ENCODE measurements at places on chromosomes 2 and 18. TPM values are rescaled to one million over a fixed set of nuclear protein-coding genes. Genes with fewer than 3 reads are reported as not detected.
A peak's percentile ranks its signal among the peaks of the same experiment; 100 is the strongest.

The HOXD13 gene
- total RNA-seq: not detected

The RFTN2 gene
- not detected for total RNA-seq

The IL1RL1 gene
- total RNA-seq: not detected

The ALK gene
- not detected for total RNA-seq

The SLC11A1 gene
- 6.5 TPM for total RNA-seq

The PKP4 gene
- 13.3 TPM for total RNA-seq

The RAPGEF4 gene
- not detected for total RNA-seq

The CAPN14 gene
- total RNA-seq: 6.0 TPM

DNA sequence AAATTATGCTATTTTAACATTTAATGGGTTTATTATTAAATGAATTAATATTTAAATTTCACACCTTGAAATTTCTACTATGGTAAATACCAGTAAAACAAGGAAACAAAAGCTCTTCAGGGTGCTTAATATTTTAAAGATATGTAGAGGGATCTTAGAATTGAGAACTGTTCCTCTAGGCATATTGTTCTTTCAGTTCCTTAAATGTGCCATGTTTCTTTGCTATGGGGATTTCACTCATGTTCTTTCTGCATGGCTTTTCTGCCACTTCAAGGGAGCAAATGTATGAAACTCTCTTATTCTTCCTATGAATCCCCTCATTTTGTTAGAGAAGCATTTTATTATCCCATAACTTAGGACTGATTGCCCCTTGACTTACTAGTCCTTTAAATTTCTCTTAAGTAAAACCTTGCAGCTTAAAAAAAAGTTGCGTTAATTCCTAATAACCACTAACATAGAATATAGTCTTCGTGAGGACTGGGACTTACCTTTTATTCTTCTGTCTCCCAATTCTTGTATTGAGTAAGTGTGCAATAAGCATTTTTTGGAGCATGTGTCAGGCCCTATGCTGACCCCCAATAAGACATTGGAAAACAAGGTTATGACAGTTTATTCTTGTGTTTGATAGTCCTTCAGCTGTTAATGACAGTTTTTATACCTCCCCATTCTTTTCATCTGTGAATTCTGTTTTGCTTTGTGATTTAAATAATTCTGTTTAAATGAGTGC lies 95.7 kb downstream of the BIRC6 start:
- DNase-seq: no peak

DNA sequence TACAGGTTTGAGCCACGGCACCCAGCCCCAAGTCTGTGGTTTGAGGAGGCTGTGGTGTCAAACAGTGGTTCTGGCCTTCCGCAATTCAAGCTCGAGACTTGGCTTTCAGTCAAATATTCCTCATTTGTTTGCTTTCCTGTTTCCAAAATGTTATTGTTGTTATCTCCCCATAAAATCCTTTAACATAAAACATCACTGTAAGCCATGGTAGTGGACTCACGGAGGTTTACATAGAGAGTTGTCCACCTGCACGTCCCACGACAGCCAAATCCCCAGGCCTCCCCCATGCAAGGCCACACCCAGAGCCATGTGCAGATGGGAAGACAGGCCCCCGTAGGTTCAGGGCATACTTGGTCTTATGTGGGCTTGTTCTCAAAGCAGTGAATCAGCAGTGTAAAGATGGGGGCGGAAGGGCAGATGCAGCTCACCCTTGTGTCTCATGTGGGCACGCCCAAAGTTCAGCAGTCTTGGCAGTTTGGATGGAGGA lies 18.9 kb upstream of the ST3GAL5 start:
- DNase-seq: no peak

GRCh38 chr18:58158008-58158407 lies 114.0 kb downstream of the NEDD4L start:
- no peak for DNase-seq

DNA sequence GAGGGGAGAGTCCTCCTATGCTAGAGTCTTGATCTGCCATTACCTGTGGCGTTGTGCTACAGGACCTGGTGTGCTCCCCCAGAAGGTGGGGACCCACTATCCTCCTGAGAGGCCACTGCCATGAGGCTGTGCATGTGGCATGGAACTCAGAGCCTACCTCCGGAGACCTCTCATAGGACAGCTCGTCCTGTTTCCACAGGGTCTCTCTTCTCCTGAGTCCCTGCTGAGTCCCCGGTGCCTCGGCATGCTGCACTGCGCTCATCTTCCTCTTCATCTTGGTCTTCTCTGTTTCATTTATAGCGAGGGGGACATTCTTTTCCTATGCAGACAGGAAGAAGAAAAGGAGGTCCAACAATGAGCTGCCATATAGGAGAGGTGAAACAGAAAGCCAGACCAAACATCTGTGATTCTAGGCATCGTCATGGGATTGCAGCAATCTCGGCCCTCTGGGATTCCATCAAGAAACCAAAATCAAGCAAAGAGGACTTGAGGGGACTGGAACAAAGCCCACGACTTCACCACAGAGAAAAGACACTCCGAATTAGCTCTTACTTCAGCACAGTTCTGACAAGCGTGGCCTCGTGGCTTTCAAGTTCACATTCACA lies 83.7 kb downstream of the KCNF1 start:
- no peak for DNase-seq

- DNase-seq: no peak
These were observed 426.0 kb downstream of the CDH2 start for GRCh38 chr18:27750923-27751322.

- DNase-seq: no peak
These were observed 394.4 kb downstream of the FIGN start for GRCh38 chr2:163341426-163341825.

DNA sequence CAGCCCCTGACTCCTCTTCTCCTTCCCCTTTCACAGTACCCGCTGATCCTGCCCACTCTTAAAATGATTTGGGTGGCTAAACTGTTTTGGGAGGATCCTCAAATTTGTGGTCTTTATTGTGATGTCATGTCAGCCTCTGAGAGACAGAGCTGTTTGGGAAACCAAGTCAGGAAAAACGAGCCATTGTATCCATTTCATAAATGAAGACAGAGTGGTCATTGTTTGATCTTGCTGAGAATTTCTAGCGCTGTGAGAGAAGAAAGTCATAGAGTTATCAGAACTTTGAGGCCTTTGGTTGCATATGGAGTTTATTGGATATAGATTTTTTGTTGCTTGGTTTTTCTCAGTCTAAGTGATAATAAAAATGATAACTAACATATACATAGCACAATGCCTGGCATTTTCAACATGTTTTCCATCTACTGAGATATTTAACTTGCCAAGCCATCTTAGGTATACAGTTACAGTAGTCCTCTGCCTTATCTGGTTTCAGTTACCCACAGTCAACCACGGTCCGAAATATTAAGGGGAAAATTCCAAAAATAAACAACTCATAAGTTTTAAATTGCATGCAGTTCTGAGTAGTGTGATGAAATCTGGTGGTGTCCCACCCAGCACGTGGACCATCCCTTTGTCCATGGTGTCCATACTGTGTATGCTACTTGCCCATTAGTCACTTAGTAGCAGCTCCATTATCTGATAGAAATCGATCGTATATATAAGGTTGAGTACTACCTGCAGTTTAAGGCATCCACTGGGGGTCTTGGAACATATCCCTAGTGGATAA lies 105.0 kb upstream of the RASGRP3 start:
- no peak for DNase-seq

DNA sequence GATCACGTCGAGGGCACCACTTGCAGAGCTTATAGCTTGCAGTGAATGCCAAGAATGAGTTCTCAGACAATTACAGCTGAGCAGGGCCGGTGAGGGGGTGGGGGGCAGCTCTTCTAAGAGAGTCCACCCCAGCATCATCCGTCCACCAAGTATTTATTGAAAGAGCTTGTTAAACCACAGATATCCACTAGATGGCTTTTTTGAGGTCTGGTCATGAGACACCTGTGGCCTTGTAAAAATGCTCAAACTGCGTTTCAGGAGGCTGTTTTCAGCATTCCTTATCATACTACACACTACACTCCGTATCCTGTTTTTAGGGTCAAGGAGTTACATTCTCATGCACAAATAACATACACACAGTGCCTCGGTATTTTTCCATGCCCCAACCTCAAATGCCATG lies 51.5 kb downstream of the DNAJC10 start:
- DNase-seq: no peak

- peak; percentile 10 for DNase-seq
These were observed 27.8 kb downstream of the MBD5 start for GRCh38 chr2:148048475-148049221.

- DNase-seq: no peak
These were observed 529.6 kb downstream of the NR4A2 start for GRCh38 chr2:155802888-155803287.

GRCh38 chr18:46366751-46367376 lies 262.7 kb downstream of the HAUS1 start:
- DNase-seq: no peak

GRCh38 chr2:234488913-234489451 lies 7.9 kb downstream of the ARL4C start:
- peak; percentile 55 for DNase-seq

DNA sequence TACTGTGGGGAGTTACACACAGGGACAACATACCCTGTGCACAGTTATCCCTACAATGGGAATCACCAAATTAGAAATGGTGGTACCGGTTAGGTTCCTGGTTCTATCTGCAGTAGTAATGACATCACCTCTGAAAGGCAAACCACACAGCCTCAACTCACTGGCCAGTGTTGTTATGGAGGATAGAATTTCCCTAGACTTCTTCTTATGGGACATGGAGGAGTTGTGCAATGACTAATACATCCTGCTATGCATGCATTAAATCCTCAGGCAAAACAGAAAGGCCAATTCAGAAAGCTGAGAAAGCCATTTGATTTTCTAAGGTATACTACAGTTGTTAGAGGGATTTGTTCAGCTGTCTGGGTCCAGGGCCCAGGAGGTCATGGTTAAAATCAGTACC lies 439.3 kb downstream of the TMX3 start:
- no peak for DNase-seq

DNA sequence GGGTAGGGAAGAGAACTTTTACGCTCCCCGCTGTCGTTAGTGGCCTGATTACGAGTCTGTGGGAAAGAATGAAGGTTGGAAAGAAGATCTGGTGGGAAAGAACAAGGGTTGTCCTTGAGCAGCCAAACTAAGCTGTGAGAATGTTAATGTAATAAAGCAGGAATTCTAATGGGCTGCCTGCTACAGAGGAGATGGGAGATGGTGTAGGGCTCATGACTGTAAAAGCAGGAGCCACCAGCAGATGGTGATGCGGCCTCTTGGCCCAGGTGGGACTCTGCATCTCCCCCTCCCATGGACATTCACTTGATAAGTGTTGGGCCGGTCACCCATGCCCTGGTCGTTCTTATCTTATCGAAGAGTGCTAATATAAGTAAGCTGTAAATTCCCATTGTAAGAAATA lies 150.0 kb downstream of the NEDD4L start:
- DNase-seq: no peak

DNA sequence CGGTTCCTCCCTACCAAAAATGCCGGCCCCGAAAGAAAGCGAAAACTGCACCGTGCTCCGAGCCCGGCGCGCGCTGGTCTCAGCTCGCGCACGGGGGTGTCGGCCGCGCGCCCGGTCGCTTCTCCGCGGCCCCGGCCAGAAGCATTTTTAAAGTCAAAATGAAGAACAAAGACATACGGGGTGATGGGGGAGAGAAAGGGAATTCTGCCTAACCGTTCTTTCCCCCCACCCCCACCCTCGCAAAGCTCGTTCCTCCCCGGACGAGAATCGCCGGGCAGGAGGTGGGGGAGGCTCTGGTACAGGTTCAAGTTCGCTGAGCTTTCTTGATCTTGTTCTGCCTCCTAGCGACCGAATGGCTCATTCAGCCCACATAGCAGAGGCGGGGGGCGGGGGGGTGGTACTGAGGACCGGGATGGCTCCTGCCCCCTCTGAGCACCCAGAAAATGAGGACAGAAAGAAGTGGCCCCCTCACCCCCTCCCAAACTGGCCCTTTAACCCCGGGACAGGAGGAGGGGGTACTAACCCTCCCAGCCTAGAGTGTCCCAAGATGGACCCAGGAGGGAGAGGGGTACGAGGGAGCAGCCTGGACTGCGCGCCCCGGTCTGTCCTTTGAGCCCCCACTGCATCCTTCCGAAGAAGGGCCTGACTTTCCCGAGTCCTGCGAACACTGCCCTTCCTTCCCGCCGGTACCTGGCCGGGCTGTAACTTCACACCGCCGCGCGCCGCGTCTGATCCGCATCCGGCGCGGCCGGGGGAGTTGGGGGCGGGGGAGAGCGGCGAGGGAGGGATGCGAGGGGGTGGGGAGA lies 3.1 kb downstream of the BCL11A start:
- DNase-seq: peak; percentile 94

- no peak for DNase-seq
These were observed 132.2 kb downstream of the BIRC6 start for GRCh38 chr2:32489061-32489460.

DNA sequence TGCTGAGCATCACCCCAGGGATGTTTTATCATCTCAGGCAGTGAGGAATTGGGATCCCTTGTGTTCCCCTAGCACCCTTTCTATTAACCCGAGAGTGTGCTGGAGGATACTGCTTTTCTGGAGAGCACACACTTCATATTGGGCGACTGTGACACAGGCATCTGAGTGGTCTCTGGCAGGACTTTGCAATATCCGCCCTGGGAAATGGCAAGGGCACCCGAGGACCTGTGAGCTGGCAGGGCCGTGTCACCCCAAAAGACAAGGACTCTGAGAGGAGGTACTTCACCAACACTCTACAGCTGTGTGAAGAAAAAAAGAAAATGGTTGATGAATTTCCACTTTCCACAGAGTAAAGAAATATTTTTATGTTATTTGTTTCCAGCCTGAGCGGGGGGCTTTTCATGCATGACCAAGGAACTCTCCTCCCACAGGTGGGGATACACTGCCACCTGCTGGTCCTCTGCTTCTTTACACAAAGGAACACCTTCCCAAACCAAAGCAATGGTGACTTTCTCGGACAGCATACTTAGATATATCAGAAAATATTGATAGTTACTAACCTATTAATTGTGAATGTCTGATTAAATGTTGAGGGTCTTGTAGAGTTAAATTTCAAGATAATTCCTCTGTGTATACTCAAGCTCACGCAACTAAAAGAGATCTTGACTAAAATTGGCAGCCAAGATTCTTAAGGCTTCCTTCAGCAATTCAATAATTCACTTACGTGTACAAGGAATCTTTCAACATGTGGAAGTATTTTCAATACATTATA lies 45.9 kb upstream of the REG3G start:
- peak; percentile 30 for DNase-seq

GRCh38 chr2:60091894-60092293 lies 461.6 kb downstream of the BCL11A start:
- DNase-seq: no peak

DNA sequence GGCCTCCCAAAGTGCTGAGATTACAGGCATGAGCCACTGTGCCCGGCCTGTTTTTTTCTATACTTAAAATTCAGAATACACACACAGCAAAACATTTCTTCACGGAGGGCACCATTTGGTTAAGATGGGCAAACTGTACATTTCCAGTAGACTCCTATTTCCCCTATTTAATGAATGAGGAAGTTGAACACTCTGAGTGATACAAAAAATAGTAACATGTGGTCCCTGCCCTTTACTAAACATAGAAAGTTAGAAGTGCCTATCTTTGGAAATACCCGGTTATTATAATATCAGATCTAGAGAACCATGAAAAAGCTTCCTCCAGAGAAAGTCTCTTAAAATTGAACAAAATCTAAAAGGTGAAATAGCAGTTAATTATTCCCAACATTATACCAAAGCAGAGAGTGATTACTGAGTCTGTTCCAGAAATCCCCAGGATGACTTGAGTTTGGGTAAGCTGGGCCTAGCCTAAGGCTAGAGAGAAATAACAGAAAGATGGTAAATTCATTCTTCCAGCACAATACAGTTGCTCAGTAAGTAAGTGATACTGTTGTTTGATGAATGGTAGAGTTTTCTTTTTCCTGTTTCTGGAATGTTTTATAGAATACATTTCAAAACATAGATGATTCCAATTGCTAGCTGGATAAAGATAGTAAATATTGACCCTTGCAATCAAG lies 23.3 kb upstream of the RMC1 start:
- peak; percentile 79 for DNase-seq

Data from B cell (primary cell).